Amniotic stem cell (primary cell): ENCODE measurements at places on chromosomes 3 and 15.

DNA sequence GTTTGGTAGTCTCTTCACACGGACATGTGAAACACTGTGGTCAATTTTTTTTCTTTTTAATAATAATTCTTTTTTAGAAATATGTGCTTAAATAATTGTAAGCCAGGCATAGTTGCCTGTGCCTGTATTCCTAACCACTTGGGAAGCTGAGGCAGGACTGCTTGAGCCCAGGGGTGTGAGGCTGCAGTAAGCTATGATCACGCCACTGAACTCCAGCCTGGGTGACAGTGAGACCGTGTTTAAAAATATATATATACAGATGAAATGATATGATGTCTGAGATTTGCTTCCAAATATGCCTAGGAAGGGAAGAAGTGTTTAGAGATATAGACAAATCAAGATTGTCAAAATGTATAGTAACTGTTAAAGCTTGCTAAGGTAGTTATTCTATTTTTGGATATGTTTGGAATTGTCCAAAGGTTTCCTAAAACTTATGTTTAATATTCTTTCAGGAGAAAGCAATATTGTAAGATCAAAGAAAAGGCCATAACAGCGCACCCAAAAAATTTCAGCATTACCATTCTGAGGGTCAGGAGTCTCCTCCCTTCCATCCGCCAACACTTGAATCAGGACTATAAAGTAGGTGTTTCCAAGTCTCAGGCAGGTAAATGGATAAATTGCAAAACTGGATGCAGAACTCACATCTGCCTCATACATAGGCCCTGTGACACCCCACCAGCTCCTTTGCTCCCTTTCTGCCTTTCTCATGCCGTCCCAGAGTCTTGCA lies 532 bp upstream of the SELENOT start:
- DNase-seq, result no peak

- DNase-seq, result no peak
These were observed 21.1 kb upstream of the MINDY4B start for GRCh38 chr3:150926328-150926727.

DNA sequence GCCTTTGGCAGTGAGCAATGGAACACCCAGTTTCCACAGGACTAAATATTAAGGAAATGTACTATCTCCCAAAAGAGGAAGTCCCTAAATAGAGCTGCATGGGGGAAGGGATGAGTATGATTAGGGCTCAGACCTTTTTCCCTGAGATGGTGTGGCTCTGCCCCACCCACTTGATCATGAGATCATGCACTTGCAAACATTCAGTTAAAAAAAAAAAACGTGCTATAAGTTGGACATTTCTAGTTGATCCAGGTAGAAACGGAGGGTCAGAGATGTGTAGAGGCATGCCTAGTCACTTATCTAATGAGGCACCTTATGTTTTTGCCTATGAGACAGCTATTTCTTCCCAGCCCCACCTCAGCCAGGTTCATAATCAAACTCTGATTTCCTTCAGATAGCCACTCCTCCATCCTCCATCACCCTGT lies 24.5 kb upstream of the SSR3 start:
- DNase-seq, result no peak

DNA sequence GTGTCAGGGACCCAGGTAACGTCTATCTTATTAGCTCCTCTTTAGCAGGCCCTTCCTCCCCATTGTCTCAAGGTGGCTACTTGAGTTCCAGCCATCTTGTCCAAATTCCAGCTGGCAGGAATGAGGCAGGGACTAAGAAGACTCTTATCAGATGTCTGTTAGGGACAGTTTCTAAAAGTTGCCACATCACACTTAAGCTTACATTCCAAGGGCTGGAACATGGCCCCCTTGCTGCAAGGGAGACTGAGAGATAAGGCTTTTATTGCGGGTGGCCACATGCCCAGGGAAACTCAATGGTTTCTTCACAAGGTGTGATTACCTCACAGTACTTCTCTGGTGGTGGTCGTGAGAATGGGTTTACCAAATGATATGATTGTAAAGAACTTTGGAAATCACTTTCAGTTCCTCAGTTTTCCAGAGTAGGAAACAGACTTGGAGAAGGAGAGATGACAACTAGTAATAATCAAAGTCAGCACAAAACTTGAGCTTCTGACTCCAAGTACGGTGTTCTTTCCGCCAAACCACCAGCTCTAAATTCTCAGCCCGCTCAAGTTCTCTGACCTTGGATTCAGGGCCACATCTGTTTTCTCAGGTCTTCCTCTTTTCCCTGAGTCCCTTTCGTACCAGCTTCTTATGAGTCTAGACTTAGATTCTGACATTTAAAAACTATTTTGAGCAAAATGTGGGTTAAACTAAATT lies 14.2 kb downstream of the PDIA5 start:
- no peak for DNase-seq

GRCh38 chr3:146783446-146783845 lies 178.3 kb upstream of the PLSCR5 start:
- no peak for DNase-seq

DNA sequence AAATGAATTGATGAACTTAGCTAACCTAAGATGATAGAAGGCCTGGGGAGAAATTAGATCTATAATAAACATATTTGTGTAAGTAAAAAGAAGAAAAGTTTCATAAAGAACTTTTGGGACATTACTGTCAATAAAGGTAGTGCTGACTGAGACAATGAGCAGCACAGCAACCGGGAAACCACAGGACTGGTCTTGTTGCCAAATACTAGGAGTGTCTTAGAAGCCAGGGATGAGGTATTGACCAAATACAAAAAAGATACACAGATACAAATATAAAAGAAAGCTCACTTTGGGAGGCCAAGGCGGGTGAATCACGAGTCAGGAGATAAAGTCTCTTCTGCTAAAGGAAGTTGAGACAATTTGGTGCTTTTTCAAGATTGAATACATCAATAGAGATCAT lies 362.4 kb upstream of the ZNF385D start:
- no peak for DNase-seq

- no peak for DNase-seq
These were observed 267.6 kb upstream of the TBC1D5 start for GRCh38 chr3:18010001-18010400.

DNA sequence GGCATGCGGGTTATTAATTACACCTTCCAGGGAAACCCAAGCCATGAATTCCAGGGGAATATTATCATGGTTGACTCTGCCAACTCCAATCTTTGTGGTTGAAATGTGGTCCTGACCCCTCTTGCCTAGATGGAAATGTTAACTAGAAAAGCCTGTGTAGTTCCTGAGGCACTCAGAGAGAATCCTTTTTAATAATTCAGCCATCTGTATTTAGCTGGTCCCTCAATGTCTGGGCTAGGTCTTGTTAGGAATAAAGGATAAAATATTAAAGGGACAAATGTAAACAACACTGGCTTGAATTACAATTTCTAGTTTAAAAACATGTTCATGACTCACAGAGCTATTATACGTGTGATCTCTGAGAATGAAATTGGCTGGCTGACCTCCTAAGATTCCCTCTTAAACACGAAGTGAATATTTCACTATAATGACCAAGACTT lies 435.2 kb upstream of the SUCLG2 start:
- DNase-seq, result no peak

DNA sequence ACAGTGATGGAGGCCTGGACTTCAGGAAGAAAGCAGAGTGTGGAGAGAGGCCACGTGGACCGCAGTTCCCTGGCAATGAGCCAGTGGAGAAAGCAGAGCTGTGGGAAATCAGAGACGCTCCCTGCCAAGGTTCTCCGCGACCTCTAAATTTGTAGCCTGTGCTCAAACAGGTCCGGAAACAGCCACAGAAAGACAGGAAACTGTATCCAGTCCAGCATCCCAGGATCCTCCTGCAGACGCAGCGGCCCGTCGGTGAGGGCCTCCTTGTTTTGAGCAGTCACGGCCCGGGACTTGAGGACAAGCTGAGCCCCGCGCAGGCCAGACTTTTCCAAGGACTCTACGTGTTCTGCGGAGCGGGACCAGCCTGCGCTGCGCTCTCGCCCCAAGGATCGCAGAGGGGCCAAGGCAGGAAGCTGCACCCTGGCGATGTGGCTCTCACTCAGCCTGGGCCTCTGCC lies 22.3 kb downstream of the RPSA start:
- DNase-seq, result no peak

DNA sequence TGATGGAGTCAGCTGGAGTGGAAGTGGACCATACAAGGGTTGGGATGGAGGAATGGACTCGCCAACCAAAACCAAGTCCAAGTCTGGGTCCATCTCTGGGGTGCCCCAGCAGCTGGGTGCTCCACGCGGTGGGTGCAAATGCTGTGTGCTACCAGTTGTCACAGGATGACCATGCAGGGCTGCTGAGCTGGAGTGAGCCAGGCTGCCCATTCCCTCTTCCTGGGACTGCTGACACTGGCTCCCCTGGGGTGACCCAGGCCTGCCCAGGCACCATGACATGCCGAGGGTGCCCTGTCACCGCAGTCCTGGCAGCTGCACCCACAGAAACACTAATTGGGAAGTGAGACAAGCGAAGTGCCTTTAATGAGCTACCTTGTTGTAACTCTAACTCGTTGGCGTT lies 140.2 kb downstream of the TPRA1 start:
- DNase-seq, result no peak

GRCh38 chr15:85955501-85956391 lies 123.9 kb upstream of the AGBL1 start:
- DNase-seq, result no peak

- no peak for DNase-seq
These were observed 273.3 kb upstream of the ZPLD1 start for GRCh38 chr3:102161384-102162006.

DNA sequence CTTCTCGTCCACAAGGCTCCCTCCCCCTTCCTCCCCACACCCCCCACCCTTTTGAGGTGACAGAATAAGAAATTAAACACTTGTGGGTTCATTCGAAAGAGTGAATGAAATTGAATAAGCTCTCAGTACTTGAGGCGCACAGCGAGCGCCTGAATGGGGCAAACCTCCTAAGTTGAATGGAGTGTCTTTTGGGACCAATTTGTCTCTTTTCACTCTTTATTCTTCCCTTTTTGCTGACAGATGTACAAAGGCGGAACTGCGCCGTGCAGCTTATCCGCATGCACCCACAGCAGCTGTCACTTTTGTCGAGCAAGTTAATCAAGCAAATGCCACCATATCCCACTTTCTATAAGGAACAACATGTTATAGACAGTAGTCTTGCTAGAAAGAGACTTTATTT lies 47.9 kb upstream of the FEZF2 start:
- no peak for DNase-seq

DNA sequence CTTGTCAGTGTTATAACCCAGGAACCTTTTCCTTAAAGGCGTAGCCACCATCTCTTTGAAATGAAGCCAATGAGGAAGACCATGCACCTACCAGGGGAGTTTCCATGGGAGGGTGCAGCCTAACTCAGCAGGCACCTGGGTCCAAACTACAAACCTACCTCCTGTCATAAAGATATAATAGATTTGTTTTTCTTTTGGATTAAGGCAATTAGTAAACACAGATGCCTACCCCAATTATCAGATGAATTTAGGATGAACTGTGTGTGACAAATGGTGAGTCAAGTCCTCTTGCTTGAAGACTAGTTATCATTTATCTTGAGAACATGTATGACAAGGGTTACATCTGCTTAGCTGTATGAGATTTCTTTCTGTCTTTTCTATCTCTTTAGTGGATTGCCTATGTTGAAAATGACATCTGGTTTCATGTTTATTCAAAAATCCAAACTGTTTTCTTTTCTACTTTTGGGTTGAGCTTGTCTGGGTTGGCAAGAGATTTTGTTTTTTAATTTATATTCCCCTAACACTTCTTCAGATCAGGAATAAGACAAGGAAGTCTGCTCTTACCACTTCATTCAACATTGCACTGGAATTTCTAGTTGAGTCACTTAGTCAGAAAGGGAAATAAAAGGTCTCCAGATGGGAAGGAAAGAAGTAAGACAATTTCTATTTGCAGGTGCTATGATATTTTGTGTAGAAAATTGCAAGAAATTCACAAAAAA lies 149.9 kb downstream of the NEK10 start:
- DNase-seq, result no peak

- DNase-seq, result no peak
These were observed 13.6 kb downstream of the LRRC3B start for GRCh38 chr3:26636096-26636727.

DNA sequence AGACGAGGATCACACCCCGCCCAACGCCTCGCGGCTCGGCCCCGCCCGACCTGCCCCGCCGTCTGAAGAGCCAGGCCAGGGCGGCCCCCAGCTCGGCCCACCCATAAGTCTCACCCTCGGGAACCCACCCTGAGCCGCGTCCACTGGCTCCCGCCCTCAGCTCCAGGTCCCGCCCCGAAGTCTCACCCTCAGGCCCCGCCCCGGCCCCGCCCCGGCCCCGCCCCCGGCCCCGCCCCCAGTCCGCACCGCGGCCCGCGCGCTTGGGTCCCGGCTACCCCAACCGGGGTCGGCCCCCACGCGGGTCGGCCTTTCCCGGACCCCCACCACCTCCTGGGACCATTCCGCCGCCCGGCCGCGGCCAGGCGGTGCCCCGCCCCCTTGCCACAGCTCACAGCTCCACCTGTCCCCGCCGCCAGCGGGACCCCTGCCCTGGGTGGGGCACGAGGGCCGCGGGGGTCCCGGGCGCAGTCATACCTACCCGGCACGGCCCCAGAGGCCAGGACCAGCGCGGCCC lies 489 bp downstream of the CSPG5 start:
- no peak for DNase-seq

DNA sequence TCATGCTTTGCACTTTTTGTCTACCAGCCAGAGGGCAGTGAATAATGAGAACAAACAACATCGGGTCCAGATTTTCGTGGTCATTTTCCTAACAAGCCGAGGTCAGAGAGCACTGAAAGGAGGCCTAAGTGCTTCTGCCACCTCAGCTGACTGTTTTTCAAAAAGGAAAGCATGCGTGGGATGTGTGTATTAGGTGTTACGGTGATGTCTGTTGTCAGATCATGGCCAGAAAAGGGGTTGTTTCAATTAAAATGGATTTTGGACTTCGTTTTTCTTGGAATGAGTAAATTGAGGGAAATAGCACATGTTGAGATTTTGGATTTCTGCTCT lies 99.5 kb downstream of the APBA2 start:
- no peak for DNase-seq

DNA sequence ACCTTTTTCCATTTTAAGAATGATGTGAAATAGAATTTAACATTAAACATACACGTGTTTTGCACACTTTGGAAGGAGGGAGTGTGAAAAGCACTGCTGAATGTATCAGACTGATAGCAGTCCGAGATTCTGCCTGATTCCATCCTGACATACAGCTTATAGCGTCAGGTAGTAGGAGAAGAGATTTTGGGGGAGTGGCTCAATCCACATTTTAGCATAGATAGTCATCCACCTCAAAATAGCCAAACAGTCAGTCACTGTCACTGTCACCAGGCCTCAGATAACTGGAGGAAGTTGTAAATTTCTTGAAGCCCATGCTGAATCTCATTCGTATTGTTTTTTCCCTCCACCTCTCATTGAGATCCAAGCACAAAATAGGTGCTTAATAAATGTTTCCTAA lies 35.4 kb upstream of the ARHGEF26 start:
- DNase-seq, result no peak

DNA sequence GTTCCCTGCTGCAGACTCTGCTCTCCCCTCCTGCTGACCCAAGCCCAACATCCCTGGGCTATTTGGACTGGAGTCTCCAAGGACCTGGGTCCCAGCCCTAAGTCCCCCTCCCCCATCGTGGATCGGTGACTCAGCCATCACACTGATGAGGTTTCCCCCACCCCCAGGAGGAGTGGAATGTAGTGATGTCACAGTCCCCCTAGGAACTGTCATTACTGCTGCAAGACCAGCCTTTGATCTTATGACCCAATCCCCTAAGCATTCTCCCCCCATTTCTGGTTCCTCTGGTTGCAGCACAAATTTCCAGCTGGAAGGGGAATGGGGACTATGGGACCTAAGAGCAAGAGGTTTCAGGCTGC lies 63.4 kb upstream of the CSPG4 start:
- no peak for DNase-seq
